ENCODE measurements at places on chromosomes 3 and 15. TPM values are rescaled to one million over a fixed set of nuclear protein-coding genes. Genes with fewer than 3 reads are reported as not detected.

SLC9C1 gene
- not detected for total RNA-seq

CHP1 gene
- total RNA-seq = 167 TPM

UROC1 gene
- not detected for total RNA-seq

TGM4 gene
- total RNA-seq = not detected

MUC20 gene
- 0.10 TPM for total RNA-seq

TMCO5A gene
- total RNA-seq = not detected

CADPS gene
- total RNA-seq = not detected

CTDSPL gene
- total RNA-seq = 26.9 TPM

ROPN1B gene
- total RNA-seq = not detected

COL8A1 gene
- 187 TPM for total RNA-seq

LRTM1 gene
- not detected for total RNA-seq

SSUH2 gene
- total RNA-seq = not detected

CMC1 gene
- 11.3 TPM for total RNA-seq
